ENCODE measurements at places on chromosomes 6 and 20.

GRCh38 chr20:49579874-49580812, 12.2 kb upstream of the PTGIS start:
- DNase-seq: no peak

DNA sequence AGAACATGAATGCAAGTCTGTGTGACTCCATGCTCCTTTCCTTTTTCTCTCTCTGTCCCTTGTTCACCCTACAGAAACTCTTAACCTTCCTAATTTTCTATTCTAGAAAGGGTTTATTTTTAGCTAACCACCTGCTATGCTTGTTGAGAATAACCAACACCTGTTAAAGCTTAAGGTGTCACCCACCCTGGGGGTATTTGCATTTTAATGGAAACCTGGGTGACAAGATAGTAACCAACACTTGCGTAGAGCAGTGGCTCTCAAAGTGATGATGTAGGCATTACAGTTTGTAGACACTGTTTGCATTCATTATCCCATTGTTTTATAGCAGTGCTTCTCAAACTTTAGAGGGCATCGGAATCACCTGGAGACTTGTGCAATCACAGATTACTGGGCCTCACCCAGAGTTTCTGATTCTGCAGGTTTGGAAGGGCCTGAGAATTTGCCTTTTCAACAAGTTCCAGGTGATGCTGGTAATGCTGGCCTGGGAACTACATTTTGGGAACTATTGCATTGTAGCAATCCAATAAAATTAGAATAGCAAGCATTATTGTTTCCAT, 114.4 kb upstream of the ARMC2 start:
- no peak for DNase-seq

- no peak for DNase-seq
Measured at GRCh38 chr6:21039926-21040325, 505.7 kb downstream of the CDKAL1 start.

DNA sequence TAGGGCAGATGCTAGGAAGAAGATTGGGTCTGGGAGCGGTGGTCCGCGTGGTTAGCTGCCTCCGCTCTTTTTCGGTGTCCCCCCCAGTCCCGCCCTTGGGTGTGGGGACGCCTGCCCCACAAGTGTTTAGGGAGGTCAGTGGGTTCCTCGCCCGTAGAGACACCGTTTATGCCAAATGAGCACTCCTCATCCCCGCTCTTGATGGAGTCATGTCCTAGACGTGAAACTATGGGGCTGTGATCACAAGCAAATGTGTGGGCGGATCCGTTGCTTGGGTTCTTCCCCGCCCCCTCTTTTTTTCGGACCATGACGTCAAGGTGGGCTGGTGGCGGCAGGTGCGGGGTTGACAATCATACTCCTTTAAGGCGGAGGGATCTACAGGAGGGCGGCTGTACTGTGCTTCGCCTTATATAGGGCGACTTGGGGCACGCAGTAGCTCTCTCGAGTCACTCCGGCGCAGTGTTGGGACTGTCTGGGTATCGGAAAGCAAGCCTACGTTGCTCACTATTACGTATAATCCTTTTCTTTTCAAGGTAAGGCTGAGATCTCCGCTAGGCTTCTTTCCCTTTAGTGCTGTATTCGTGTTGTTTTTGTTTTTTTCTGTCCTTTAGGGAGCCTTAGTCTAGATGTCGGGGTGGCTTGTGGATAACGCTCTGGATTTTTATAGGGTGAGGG, at the start of gene HSP90AB1:
TSS of gene HSP90AB1 (plus strand) at position 439 of the 675 bp plus-strand sequence. CDS start 1,529 bp downstream, outside the sequence.
- peak; percentile 86 for DNase-seq

- DNase-seq: no peak
Measured at GRCh38 chr20:58225452-58226200, 2.8 kb downstream of the ANKRD60 start.

- no peak for DNase-seq
Measured at GRCh38 chr6:105545947-105546731, 143.3 kb upstream of the PREP start.

GRCh38 chr6:6695625-6696276, 107.2 kb downstream of the LY86 start:
- DNase-seq: no peak

- DNase-seq: no peak
Measured at GRCh38 chr20:44646023-44646640, 5.4 kb downstream of the ADA start.

DNA sequence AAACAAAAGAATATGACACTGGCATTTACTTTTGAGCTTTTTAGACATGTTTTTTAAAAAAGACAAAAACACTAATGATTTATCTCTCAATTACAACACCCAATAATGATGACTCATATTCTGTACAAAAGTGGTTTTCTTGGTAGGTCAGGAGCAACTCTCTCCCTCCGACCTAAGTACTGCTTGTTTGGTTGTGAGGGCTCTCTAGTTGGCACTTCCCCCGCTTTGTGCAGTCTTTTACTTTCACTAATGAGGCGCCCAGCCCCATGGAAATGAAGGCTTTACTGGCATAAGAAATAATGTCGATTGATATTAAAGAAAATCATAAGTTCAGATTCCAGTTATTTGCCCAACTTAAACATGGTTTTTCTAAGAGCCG, 1.3 kb downstream of the KPNA5 start:
- no peak for DNase-seq

DNA sequence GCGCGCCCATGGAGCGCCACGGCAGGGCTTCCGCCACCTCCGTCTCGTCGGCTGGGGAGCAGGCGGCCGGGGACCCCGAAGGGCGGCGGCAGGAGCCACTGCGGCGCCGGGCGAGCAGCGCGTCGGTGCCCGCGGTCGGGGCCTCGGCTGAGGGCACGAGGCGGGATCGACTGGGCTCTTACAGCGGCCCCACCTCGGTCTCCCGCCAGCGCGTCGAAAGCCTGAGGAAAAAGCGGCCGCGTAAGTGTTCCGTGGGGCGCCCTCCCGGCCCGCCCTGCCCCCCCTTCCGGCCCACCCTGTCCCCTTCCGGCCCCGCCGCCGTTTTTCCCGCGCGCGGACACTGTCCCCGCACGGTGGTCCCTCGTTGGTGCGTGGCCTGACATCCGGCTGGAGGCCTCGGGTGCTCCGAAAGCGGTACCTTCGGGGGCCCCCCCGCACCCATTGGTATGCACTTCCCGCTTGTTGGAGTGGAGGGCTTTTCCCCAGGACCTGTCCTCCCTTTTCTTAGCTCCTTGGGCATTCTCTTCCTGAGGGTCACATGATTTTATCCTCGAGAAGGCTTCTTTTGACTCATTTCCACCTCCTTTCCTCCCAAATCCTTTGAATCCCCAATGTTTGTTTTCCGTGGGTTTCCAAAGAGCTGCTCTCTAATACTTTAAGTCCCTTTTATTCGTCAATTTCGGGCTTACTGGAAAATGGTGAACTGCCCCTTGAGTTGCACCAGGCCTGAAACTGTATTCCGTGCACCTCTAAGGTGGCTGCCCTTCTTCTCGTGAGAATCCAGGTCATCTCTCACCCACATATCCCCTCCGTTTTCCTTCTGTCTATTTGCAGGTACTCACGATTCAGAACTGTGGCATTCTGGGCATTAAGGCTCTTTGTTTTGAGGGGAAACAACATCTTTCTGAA, 556 bp downstream of the PANK2 start:
- no peak for DNase-seq

GRCh38 chr20:37538003-37538402, 10.3 kb upstream of the BLCAP start:
- no peak for DNase-seq

- no peak for DNase-seq
Measured at GRCh38 chr20:46715292-46715756, 5.9 kb downstream of the SLC2A10 start.
